ENCODE measurements at places on chromosomes 5 and 9.

DNA sequence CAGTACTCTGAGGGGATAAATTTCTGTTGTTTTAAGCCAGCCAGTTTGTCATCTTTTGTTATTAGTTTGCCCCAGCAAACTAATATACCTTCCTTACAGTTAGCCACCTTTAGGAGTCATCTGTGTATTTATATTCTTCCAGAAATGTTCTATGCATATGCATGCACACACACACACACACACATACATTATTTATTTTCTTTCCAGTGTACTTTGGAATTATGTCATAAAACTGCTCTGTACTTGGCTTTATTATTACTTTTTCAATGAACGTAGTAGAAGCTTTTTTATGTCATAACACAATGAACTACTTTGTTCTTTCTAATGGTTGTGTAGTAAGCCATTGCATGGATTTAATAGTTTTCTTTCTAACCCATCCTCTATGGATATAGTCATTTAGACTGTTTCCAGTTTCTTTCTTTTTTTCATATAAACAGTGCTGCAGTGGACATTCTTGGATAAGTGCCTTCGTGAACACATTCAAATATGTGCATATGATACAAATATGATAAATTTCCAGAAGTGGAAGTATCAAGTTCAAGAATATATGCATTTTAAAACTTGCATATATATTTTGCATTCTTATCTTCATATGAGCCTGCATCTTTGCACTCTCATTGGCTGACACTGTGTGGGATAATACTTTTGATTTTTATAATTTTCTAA lies 26.6 kb upstream of the DAB2 start:
- DNase-seq, result no peak

- DNase-seq, result no peak
Measured at GRCh38 chr5:64678374-64678773, 11.9 kb upstream of the SHISAL2B start.

DNA sequence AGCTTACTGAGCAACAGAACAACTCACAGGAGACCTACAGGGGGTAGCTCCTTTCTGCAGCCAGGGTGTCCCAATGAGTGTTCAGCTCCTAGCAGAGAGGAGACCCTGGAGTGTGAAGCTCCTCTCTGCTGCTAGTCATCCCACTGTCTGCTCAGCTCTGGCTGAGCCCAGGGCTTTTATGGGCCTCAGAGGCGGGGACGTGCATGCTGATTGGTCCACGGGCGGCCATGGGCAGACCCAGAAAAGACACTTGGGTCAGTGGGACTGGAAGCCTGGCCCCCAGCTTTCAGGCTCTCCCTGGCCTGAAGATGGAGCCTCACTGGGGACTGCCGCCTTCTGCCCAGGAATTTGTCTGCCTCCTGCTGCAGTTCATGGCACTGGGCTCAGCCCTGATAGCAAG lies 40.6 kb downstream of the TSPAN17 start:
- no peak for DNase-seq

DNA sequence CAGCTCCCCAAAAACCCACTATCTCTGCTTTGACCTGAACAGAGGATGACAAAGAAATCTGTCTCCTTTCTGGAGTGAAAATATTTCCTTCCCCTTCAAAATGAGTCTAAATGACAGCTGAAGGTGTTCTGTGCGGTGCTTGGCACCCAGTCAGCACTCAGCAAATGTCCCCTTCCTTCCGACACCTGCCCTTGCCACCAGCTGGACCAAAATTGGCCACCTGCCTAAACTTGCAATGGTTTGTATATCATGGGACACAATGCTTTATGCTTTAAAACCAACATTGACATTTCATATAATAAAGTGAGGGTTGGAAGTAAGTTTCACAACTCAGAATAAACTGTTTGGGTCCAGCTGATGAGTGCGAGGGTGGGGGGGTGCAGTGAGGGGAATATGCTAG lies 7.5 kb upstream of the TTC1 start:
- no peak for DNase-seq

GRCh38 chr5:60811105-60811504 lies 33.0 kb downstream of the ELOVL7 start:
- DNase-seq, result no peak

GRCh38 chr5:170248172-170248930 lies 15.6 kb downstream of the C5orf58 start:
- DNase-seq, result no peak

- DNase-seq, result no peak
Measured at GRCh38 chr5:174844971-174845370, 120.6 kb downstream of the MSX2 start.

DNA sequence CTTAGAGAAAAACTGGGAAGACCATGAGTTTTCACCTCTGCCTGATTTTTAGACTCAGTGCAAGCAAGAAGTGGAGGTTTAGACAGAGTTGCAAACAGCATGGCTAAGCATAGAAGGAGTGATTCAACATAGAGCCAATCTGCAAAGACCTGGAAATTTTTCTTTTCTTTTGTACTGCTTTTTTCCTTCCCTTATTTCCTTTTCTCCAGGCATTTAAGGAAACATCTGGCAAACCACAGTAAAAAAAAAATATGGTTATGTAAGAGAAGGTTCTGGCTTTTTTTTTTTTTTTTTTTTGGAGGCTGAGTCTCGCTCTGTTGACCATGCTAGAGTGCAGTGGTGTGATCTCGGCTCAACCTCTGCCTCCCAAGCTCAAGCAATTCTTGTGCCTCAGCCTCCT lies 16.6 kb upstream of the DCAF12 start:
- DNase-seq, result no peak

- DNase-seq, result no peak
Measured at GRCh38 chr5:67426961-67427849, 230.6 kb upstream of the CD180 start.

DNA sequence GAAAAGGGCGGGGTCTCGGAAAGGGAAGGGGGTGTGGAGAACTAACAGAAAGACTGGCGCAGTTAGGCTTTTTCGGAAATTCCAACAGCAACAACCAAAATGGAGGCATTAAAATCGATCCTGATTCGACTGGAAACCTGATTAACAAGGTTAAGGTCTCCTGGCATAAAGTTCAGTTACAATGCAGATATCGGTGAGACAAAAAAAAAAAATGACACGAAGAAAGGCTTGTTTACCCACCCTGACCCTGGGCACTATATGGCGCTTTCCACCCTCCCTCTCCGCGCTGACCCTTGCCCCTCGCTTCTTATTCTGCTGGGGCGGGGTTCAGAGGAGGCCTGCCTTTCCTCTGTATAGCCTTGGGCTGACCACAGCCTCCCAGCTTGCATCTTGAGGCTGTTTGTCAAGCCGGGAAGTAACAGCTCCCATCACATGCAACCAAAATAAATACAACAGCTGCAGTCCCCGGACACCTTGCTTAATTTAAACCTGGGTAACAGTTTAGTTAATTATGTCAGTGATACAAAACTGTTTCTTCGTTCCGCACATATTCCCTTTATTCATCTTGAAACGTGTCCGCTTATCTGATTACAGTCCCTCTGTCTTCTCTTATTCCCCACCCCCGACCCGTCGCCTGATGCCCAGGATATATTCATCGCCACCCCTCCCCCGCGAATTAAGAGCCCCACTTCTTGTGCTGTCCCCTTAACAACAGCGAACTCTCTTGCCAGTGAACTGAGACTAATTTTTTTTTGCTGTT lies 795 bp upstream of the PJA2 start:
- no peak for DNase-seq

DNA sequence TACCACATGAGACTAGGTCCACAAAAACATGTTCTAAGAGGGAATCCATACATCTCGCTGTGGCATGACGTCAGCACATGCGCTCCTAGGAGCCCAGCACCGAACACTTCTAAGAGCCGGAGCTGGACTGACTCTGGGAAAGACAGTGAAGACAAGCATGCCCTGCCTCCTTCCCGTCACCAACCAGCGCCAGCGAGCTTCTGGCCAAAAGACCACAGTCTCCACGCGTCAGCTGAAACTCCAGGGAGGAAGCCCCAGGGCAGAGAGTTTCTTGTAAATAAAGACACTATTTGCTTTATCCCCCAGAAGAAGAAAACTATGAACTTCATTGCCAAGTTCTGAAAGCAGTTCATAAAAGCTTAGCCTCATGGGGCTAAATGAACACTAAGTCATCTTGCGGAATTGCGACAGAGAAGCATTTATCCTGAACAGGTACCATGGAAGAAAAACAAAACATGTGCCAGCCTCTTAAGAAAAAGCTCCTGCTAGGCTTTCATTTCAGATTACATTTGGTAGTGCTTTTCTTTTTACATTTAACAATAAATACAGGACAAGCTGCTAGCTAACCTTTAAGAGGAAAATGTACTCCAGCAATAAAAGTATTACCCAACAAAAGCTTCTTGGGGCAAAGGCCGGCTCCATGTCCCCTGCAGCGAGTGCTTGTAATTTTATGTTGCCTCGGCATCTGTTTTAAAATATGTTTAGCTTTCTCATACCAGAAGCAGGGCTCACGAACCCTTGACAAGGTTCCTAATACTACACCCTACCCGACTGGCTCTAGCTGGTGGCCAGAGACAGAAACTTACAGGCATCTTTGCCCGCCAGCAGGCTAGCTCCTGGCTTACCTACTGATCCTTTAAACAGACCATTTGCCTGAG lies 96.5 kb downstream of the PRRT1B start:
- DNase-seq, result no peak

GRCh38 chr5:8857051-8857450 lies 688.8 kb downstream of the SEMA5A start:
- DNase-seq, result no peak

DNA sequence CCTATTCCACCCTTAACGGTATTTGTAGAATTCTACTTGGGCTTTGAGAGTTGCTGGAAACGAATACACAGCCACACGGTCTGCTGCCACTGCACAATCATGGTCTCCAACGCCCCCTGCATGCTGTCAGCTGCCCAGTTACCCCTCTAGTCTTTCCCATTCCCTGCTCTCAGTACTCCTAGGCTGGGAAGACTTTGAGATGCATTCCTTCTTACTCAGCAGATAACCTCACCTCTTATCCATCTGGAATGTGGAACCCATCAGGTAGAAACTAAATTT lies 92.8 kb downstream of the ANKH start:
- no peak for DNase-seq

DNA sequence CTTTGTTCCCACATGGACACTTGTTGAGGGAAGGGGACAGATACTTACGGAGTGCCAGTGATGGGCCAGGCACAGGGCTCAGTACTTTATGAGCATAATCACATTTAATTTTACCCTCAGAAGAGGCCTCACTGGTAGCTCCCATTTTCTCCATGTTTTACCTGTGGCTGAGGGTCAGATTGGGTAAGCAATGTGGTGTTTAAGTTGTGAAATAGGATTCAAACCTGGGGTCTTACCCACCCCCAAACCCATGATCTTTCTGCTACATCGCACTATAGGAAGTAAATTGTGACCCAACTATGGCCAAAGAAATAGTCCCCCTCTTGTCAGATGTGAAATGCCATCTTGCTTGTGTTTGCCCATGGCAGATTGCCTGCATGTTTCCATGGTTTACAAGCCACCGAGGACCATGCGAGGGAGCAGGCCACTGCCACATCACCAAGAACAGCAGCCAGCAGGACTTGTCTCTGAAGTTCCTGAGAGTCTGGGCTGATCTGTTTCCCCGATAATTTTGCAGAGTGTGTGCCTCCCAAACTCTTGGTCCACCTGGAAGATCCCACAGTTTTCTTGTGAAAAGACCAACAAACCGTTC lies 95.4 kb downstream of the MACROH2A1 start:
- DNase-seq, result no peak

- no peak for DNase-seq
Measured at GRCh38 chr5:115209279-115209678, 39.6 kb upstream of the TRIM36 start.

GRCh38 chr5:62982348-62982747 lies 403.7 kb downstream of the LRRC70 start:
- no peak for DNase-seq

GRCh38 chr5:21784487-21784886 lies 1068.7 kb downstream of the CDH12 start:
- DNase-seq, result no peak

DNA sequence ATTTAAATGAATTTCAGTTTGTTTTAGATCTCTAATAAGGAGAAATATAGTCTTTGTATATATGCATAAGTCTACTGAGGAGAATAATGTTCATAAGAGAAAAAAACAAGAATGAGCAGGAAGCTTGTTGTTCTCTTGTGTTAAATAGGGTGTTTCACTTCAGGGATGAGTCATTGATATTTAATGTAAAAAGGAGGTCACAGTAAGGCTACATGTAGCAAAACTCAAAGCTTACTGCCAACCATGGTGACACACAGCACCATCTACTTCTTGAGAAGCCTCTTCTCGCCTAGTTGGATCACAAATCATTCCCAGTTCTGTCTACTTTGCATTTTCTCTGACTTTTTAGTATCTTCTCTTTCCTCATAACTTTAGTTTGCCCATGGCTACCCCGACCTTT lies 1466.0 kb upstream of the C9orf72 start:
- DNase-seq, result no peak

DNA sequence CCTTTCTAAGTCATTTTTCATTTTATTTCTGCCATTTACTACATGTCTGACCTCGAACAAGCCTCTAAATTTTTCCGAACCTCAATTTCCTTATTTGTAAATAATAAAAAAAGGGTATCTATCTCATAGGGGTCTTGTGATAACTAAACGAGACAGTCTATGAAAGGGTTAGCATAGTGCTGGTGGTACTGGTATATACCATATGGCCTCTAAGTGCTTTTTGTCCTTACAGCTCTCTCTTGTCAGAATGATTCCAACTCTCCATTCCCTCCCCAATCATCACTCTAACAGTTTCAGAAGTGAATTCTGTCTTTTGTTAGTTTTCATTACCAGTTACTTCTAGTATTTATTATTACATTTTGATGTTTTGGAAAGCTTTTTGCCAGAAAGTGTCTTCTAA lies 85.5 kb upstream of the ACTBL2 start:
- no peak for DNase-seq

GRCh38 chr5:85823462-85824426 lies 794.0 kb upstream of the COX7C start:
- DNase-seq, result no peak

- no peak for DNase-seq
Measured at GRCh38 chr9:77163884-77164283, 13.4 kb upstream of the VPS13A start.

- DNase-seq, result no peak
Measured at GRCh38 chr9:37281541-37281940, 141.0 kb upstream of the GRHPR start.

DNA sequence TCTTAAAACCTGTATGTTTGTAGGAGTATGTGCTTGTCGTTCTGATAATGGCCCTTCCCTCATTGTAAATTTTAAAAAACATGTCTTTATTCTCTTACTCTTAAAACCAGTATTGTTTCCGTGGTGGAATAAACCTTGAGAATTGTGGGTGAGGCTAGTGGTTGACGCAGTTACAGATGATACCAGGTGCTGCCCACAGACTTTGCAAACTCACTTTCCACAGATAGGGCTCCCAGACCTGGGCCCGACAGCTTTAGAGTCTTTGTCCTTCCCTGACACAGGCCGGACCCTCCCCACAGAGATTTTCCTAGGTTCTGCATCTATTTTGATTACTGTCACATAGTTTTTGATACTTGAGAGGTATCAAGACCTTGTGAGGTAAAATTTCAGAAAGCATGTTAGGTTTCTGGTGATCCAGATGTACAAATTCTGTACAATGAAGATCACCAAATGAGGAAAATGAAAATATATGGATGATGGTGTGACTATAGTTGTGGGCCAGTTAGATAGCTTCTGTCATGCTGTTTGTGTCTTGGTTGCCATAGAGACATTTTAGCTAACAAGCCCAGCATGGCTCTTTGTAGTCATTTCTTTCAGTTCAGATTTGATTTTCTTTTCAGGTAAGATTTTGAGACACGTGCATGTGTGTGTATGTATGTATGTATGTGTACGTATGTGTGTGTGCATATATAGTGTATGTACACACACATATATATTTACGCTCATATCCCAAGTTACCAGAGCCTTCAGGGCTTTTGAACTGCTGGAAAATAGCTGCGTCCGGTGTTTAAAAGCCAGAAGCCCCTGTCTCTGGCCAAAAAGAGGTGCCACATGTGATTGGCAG lies 33.8 kb downstream of the DMRT1 start:
- no peak for DNase-seq

Measured in stimulated activated CD4-positive, alpha-beta T cell treated with anti-CD3 and anti-CD28 coated beads, Interleukin-1b, Interleukin-23, amount 100 ng/mL, for 1 hour (primary cell).